ENCODE measurements at places on chromosomes 6 and 20. TPM values are rescaled to one million over a fixed set of nuclear protein-coding genes. Genes with fewer than 3 reads are reported as not detected.
A peak's percentile ranks its signal among the peaks of the same experiment; 100 is the strongest.

ULBP2 gene
- total RNA-seq, result 9.7 TPM

SLC22A16 gene
- not detected for total RNA-seq

THBD gene
- 0.16 TPM for total RNA-seq

C2 gene
- 1.1 TPM for total RNA-seq

UST gene
- 0.90 TPM for total RNA-seq

SCAF8 gene
- total RNA-seq, result 85.0 TPM

- DNase-seq, result no peak
These were observed 17.5 kb upstream of the MRGBP start for GRCh38 chr20:62778601-62779416.

DNA sequence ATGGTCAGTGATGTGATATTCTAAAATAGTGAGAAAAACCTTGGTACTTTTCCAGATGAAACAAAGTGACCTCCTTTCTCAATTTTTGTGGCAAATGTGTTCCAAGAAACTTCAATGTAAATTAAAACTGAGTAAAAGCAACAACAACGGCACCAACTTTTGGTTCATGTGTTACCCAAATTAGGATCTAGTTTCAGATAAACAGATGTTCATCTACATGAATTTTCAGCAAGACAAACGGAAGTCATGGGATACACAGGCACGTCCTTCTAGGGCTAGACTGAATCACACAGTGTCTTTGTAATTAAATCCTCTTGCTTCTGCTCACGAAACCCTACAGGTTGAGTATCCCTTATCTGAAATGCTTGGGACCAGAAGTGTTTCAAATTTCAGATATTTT lies 915.2 kb downstream of the TFAP2A start:
- no peak for DNase-seq

DNA sequence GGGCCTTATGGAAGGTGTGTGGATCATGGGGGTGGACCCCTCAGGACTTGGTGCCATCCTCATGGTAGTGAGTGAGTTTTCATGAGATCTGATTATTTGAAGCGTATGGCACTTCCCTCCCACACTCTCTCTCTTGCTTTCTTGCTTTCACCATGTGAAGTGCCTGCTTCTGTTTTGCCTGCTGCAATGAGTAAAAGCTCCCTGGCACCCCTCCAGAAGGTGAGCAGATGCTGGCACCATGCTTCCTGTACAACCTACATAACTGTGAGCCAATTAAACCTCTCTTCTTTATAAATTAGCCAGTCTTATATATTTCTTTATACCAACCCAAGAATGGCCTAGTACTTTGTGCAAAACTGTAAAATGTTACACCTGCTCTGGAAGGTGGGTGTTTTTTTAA lies 396.8 kb upstream of the HS3ST5 start:
- no peak for DNase-seq

- DNase-seq, result no peak
These were observed 129.1 kb downstream of the DST start for GRCh38 chr6:56513631-56514030.

DNA sequence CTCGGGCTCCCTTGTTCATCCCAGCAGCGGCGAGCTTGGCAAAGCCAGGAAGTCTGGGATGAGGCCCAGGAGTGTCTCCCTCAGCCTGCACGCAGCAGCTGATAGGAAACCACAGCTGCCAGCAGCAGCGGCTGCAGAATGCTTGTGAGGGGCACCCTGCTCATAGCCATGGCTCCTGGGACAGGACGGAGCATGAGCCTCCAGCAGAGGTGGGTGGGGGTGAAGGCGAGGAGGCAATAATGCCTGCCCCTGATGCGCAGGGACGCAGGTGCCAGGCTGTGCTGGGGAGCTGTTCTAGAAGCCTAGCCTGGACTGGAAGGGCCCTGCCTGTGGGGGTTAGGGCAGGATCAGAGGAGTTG lies 157.9 kb downstream of the CD83 start:
- no peak for DNase-seq

DNA sequence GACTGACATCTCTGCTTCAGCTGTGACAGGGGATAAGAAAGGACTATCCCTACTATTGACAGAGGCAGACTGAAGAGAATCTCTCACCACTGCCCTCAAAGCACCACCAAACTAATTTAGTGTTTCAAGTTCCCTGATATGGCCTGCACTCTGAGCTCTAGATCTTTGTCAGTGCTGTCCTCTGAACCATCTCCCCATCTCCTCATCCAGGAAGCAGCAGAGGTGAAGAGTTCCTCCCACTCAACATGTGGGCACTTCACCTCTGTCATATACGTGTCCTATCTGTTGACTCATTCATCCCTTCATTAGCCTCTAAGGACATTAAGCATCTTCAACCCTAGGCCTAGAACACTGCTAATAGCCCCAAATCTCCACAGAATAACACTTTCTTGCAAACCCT lies 14.1 kb downstream of the FAM210B start:
- DNase-seq, result no peak

DNA sequence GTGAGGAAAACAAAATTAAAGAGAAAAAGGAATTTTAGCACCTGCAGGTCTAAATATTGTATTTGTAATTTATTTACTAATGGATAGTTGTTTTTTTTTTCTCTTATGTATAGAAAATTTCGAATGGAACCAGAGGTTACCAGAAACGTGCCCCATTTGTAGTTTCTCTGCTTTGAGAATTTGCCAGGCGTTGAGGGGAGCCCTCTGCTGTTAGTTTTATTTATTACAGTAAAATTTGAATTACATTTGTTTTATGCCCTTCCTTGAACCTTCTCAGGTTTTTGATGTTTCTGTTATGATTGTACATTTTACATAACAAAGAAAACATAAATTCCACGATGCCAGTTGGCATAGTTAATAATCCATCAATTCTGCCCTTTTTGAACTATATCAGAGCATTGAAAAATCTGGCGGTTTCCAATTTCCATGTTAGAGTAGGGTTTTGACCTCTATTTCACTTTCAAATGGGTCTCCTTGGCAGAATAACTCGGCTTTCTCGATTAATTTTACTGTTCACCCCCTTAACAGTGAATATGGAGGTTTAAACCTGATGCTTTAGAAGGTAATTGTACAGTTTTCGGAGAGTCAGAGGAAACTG lies 35.1 kb upstream of the RFPL4B start:
- DNase-seq, result peak; percentile 5

DNA sequence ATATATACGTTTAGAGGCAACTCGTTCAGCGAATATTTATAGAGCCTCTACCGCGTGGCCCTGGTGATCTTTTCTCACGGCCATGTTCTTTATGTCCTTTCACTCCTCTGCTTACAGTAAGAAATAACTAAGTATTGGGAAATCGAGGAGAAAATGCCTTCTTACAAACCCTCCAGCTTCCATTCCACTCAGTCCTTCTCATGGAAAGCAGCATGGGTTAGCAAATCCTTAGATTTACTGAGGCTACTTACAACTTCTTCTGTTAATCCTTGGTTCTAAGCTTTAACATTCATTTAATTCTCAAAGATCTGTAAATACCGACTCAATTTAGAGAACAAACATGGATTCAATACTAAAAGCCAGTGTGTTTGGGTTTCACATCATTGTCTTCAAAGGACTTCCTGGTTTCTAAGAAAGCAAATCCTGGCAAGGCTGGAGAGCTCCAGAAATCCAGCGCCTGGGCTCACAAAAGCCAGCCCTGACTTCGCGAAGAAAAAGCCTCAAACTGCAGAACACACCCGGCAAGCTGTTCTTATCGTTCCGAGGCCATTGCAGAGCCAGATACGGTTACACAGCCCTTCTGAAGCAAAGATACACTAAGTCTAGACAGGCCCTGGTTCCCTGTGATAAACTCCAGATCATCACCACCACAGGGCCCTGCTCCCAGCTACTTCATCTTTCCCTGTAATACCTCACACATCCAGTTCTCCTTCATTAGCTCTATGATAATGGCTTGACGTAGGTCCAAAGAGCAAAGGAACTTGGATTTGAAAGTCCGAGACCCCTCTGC lies 19.2 kb downstream of the AGPAT4 start:
- DNase-seq, result no peak

- DNase-seq, result peak; percentile 68
These were observed 63.6 kb downstream of the GTF2H5 start for GRCh38 chr6:158231551-158232315.

GRCh38 chr20:62822788-62823651 lies 6.2 kb downstream of the COL9A3 start:
- DNase-seq, result peak; percentile 40

GRCh38 chr6:2863901-2864300 lies 22.2 kb upstream of the SERPINB1 start:
- no peak for DNase-seq

GRCh38 chr20:15653396-15654207 lies 919.6 kb downstream of the KIF16B start:
- DNase-seq, result no peak

DNA sequence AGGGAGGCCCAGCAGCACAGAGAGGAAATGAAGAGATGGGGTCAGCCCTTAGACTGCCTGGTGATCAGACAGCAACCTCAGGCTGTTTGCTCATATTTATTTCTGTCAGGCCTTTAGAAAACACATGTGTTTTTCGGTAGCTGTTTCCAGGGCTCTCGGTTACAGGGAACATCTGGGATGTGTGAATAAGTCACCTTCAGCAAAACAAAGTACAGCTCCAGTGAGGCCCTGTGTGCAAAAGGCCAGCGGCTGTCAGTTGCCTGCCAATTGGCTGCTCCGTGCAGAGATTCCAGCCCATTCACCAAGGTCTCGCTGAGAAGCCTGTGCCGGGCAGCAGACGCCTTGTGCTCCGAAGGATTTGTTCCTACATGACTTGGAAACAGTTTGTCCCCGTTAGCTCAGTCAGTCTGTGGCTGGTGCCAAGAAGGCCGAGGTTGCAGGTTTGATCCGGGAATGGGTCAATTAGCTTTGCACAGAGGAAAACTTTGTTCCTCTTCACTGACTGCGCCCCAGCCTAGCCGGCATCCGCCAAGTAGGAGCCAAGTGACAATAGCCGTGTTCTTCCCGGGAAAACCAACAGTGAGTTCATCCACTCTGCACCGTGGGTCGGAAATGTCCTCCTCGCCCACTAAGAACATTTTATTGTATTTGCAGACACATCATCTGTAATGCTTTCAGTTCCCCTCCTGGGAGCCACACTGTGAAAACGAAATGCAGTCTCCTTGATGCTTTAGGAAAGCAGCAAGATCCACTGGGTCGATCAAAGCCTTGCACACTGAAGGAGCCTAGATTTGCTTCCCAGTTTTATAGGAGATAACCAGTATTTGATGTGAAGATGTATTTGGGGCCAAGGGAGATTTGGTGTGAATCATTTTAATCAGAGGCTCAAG lies 315.4 kb upstream of the CDYL start:
- DNase-seq, result no peak

DNA sequence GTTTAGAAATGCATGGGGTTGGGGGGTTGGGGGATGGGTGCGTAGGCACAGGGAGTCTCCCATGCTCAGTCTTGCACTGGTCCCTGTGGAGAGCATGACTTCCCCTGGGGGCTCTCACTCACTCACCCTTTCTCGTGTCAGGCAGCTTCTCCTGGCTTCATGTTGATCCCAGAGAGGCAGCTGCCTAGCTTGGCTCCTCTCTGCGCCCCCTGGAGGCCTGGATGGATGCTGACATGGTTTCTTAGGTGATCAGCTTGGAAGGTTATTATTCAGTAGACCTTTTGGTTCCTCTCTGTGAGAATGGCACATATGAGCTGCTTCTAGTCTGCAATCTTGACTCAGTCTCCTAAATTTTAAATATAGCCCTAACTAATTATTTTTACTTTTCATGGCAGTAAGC lies 109.3 kb upstream of the FAM83B start:
- no peak for DNase-seq

GRCh38 chr20:62898093-62898964 lies 28.0 kb downstream of the DIDO1 start:
- no peak for DNase-seq

DNA sequence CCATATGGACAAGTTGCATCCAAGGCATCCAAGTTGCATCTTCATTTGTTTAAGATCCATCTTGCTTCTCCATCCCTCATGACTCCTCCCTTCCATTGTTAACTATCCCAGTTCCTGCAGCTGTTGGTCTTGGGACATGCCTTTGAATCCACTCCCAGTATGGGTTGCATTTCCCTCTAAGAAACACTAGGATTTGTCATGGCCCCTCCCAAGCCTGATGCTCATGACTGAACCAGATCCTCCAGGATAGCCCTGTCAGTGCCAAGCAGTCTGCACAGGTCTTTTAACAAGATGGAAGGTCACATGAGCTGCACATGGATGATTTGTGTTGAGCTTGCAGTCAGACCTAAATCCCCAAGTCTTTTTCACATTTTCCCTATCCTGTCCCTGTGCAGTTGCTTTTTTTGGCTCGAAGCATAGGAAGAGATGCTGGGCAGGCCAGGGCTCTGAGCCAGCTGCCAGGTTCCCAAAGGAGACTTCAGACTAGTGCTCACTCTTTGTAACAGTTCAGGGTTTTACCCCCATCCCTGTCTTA lies 4.2 kb downstream of the PPP2R5D start:
- no peak for DNase-seq

- no peak for DNase-seq
These were observed 445.9 kb downstream of the PHF3 start for GRCh38 chr6:64081453-64081852.

DNA sequence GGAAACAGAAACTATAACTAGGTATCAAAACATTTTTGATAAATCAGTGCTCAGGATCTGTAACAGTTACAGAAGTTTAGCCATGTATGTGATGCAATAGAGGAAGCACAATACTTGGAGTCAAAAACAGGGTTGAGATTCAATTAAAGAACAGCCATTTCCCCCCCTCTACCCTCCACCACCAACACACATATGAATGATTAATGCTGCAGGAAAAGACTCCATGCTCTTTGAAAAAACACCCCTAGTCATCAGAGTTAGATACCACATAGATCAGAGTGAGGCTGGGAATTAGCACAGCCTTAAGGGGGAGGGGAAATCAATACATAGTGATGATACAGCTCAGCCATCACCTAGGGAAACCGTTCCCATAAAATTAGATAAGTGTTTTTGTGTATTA lies 108.9 kb upstream of the EMILIN3 start:
- no peak for DNase-seq

DNA sequence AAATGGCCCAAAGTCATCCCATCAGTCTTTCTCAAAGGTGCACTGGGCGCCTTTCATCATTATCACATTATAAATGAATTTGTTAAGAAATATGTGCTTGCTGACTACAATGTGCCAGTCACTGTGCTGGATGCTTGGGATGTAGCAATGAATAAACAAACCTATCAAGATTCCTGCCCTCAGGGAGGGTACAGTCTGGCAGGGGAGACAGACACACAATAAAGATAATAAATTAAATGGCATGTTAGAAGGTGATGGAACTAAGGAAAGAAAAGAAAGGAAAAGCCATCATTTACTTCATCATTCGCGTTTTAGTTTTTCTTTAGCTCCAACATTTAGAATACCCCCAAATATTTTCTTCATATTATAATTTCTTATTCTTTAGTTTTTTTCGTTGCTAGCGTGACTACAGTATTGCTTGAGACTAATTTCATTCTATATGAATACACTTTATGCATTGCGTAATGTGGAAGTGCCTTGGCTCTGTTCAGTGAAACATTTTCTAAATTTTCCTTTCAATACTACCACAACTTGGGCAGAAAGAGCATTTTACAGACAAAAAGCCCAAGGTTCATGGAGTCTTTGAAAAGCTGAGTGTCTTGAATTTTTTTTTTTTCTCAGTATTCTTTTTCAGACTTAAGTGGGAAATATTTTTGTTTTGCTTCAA lies 48.7 kb upstream of the CITED2 start:
- no peak for DNase-seq

GRCh38 chr20:18431206-18431605 lies 35.6 kb downstream of the DZANK1 start:
- DNase-seq, result no peak

GRCh38 chr6:85127696-85128243 lies 322.1 kb upstream of the NT5E start:
- no peak for DNase-seq

Data from CD8-positive, alpha-beta T cell (primary cell).